ENCODE measurements at places on chromosomes 7 and 10.

- no peak for DNase-seq
These were observed 568.2 kb downstream of the LRMDA start for GRCh38 chr10:75999515-76000209.

DNA sequence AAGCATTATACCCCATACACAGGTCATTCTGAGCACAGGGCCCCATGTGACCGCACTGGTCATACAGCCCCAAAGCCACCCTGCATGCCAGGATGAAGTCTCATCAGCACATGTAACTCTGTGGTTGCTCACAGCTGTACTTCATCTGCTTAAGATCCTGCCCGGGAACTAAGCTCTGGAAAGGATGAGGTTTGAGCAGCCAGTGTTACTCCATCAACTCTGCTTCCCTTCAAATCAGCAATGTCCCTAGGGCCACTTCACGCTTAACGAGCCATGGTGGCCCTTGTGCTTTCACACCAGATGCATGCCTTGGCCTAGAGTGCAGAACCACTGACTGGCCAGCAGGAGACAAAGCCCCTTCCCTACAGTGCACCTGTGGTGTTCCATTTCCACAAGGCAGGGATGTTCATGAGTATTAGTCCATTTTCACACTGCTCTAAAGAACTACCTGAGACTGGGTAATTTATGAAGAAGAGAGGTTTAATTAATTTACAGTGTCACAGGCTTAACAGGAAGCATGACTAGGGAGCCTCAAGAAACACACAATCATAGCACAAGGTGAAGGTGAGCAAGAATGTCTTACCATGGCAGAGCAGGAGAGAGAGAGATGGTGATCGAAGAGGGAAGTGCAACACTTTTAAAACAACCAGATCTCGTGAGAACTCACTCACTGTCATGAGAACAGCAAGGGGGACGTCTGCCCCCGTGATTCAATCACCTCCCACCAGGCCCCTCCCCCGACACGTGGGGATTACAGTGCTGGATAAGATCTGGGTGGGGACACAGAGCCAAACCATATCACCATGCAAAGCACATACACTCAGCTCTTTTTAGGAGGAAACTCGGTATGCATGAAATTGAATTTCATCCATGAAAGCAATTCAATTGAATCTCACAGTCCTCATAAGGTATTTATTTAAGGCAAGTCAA, 149.0 kb upstream of the CDCA7L start:
- DNase-seq, result peak; percentile 78

DNA sequence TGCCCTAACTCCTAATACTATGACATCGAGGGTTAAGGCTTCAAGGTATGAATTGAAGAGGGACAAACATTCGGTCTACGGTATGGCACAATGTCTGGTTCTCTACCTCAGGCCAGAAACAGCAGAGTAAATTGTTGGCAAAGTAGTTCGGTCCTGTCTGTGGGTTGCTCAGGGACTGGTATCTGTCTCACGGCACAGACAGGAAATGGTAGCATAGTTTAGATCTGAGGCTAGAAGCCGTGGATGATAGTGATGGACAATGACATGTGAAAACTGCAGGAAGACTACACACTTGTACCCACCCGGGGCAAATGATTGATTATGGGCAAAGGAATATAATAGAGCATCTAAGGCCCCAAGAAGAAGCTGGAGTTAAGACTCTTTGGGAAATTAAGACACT, 106.2 kb downstream of the TWIST1 start:
- DNase-seq, result no peak

DNA sequence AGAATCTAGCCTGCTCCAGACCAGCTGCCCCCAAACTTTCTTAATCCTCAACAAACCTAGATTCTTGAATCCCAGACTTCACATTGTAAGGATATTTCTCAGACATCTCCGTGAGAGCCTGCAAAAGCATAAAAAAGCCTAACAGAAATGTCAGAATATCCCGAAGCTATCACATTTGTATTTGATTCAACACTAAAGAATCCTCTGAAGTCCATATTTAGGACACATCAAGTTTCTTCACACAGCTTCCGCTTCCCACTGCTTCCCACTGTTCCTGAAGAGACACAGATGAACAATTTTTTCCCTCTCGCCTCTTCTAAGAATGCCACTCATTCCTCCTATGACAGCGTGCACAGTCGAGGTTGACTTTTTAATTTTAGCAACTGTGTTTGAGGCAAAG, 396.2 kb upstream of the IGFBP3 start:
- DNase-seq, result no peak

GRCh38 chr7:128425850-128426249, 16.1 kb upstream of the IMPDH1 start:
- peak; percentile 32 for DNase-seq

- DNase-seq, result no peak
These were observed 133.3 kb upstream of the DGKB start for GRCh38 chr7:15035814-15036213.

GRCh38 chr10:42830237-42830636, 47.6 kb downstream of the BMS1 start:
- DNase-seq, result no peak

DNA sequence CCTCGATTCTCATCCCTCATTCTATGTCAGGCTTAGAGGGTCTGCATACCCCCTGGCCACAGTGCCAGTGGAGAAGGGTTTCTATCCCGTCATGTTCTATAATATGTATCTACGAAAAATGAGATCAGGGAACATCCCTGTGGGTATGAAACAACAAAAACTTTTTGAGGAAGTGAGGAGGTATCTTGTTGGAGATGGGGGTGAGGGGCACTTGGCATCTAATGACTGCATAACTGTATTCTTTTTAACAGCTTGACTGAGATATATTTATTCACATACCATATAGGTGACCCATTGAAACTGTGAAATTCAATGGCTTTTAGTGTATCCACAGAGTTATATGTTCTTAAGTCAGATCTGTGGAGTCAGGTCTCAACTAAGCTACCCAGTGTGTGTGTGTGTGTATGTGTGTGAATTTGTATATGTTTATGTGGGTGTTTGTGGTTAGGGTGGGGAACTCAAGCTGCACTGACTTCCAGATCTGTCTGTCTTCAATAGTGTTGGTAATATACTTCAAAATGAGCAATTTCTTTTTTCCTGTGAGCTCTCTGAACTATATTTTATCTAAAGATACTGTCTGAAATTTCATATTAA, 528.9 kb downstream of the CNTNAP2 start:
- no peak for DNase-seq

DNA sequence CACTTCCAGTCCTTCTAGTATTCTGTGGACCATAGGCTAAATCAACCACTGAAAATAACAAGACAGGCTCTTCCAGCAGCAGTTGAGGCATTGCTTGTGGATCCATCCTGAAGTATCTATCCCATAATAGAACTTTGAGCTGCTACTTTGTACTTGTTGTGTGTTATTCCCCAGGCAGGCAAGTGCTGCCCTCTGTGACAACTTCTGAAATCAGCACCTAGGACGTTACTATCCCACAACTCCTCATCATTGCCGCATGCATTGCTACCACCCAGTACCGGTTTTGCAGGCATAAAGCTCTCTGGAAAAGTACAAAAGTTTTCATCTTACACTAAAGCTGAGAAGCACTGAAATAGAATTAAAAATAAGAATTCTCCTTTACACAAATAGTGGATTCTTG, 145.3 kb downstream of the HTR7 start:
- DNase-seq, result no peak

- no peak for DNase-seq
These were observed 111.1 kb downstream of the TNS3 start for GRCh38 chr7:47470567-47471357.

DNA sequence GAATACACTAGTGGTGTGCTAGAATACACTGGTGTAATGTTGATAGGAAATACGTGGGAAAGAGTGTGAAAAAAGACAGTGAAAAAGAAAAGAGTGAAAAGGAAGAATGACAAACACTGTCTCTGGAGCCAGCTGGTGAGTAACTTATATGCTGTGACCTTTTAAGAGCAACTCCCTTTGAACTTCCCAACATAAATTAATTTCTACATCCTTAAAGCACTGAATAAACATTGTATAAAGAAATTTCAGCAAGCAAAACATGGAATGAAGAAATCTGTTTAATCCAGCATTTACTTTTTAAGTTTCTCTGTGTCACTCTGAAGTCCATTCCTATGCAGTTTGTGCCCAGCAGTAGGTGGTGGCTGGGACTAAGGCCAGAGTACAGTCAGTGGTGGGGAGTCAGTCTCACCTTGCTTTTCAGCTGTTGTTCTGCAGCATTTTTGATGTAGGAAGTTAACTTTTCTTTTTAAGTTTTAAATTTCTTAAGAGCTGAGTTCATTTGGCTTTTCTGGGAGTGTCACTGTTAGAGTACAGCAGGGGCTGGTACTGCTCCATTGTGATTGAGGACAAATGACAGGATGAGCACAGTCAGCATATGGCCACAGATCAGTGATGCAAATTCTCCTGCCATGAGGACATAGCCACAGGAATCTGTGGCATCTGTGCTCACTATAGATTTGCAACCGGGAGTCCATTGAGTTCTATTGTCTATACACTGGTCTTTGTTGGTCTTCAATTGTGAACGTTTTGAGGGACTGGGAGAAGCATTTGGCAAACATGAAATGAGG, 321.8 kb downstream of the ZNF248 start:
- no peak for DNase-seq

- no peak for DNase-seq
These were observed 161.6 kb upstream of the KMT2E start for GRCh38 chr7:104852386-104852785.

GRCh38 chr7:19930051-19930450, 156.6 kb upstream of the TMEM196 start:
- no peak for DNase-seq

GRCh38 chr10:34814913-34815184, 247 bp downstream of the PARD3 start:
- DNase-seq, result no peak

DNA sequence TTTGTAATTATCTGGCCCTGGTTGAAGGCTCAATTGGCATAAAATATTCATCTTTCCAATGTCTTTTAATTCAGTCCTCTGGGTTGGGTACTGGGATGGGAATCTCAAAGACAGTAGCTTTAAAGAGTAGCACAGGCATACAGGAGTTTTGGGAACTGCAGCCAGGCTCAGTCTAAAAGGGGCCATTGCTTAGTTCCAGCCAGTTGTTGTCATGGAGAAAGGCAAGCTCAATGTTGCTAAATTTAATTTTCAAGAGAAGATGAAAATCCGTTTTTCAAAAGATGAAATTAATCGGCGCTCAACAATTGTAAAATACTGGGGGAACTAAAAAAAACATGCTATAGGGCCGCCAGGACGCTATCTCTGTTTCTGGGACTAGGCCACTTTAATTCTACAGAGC, 375.1 kb downstream of the PHTF2 start:
- no peak for DNase-seq

GRCh38 chr10:69766161-69766910, 35.4 kb upstream of the COL13A1 start:
- no peak for DNase-seq

DNA sequence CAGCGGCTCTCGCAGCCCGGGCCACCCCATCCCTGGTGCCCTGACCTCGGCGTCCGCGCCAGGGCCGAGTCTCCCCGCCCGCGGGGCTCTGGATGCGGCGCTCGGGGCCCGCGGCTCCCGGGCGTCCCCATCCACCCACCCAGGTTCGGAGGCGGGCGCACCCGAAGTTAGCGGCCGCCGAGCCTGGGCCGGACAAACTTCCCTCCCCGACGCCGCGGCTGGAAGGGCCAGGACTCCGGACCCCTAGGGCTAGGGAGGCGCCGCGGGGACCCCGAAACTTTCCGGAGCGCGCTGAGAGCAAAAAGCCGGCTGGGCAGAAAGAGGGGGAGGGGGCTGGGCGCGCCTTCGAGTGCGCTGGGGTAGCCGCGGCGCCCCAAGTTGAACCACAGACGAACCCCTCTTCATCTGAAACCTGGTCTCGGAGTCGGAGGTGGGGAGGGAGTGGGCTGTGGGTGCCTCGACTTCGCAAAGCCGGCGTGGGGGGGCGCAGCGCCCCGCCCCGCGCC, 3.7 kb upstream of the ELFN1 start:
- DNase-seq, result no peak

- no peak for DNase-seq
These were observed 53.2 kb downstream of the BPGM start for GRCh38 chr7:134699899-134700298.

DNA sequence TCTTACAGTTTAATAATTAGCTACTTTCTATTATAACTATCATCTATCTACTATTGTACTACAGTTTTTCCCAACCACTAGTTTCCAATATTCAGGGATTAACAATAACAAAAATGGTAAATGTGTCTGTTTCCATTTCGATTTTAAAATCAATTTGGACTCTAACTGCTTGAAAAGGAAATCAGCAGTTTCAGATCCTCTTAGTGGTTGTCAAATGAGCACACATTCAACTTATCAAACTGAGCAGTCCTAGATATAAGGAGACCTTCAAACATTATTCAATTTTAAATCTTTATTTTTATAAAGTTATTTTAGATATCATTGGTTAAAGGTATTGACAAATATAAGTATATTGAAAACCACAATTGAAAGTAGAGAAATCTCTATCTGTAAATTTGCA, 46.8 kb upstream of the CD36 start:
- DNase-seq, result no peak

DNA sequence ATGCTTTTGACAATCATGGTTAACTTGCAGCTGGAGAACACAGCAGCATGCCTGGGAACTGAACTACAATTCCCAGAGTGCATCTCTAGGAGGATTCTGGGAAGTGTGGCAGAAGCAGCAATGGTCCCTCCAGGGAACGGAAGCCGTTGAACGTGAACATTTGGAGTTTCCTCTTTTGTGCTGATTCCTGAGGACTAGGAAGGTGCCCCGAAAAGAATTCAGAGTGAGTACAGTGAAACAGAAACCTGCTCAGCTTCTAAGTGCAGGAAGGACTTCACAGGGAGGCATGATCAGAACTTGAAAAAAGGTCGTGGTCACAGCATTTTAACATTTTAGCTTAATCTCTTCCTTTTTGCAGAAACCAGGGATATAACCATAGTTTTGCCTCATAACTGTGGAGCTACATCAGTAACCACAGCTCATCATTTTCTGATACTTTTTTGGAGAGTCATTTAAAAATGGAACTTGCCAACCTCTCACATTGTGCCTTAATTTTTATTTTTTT, at the start of gene NUDT13:
Gene NUDT13, plus strand, starts transcription at position 111 of the 505 bp plus-strand sequence. CDS start 3,911 bp downstream, outside the sequence.
- peak; percentile 68 for DNase-seq

GRCh38 chr7:36748017-36748487, 23.8 kb upstream of the AOAH start:
- no peak for DNase-seq

DNA sequence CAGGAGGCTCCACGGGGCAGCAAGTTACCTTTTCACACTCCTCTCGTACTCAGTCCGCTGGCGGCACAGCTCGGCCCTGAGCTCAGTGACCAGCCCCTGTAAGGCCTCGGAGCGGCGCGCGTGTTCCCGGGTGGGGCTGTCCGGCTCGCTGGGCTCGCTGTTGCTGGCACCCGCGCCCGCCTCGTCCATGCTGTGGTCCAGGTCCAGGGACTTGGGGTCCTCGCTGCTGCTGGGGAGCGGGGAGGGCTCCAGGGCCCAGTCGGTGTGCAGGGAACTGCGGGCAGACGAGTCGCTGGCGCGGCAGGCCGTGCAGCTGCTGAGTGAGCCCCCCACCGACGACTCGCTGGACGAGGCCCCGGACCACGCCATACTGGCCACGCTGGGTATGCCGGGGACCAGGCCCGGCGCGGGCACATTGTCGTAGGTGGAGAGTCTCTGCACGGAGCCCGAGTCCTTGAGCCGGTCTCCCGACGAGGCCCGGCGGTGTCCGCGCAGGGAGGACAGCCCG, 143.8 kb downstream of the MAPK8 start:
- DNase-seq, result no peak

Data from HCEC 1CT (cell line).